ENCODE measurements at places on chromosomes 3 and 15. TPM values are rescaled to one million over a fixed set of nuclear protein-coding genes. Genes with fewer than 3 reads are reported as not detected.

DNA sequence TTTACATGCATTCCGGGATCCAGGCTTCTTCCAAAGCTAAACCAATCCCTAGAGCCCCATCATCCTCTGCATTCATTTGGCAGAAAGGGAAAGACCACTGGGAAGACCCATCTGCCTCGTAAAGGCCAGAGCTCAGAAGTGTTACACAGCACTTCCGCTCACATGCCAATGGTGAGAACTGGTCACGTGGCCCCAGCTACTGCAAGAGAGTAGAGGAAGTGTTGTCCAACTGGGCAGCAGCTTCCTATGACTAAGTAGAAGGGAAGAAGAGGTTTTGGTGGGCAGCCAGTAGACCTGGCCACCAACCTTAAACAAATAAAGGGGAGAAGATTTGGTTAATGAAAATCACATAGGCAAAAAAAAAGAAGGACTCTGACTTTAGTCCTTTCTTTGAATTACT is 74.4 kb upstream of the PPP2R3A start:
- H3K27ac ChIP-seq = no peak overlapping the region
- no peak overlapping the region for H3K4me3 ChIP-seq
- H3K27me3 ChIP-seq = no peaks in the 10 kb centered on the region

Gene TRIM59
- 30.0 TPM for total RNA-seq

Gene EOMES
- total RNA-seq = 1.5 TPM

DNA sequence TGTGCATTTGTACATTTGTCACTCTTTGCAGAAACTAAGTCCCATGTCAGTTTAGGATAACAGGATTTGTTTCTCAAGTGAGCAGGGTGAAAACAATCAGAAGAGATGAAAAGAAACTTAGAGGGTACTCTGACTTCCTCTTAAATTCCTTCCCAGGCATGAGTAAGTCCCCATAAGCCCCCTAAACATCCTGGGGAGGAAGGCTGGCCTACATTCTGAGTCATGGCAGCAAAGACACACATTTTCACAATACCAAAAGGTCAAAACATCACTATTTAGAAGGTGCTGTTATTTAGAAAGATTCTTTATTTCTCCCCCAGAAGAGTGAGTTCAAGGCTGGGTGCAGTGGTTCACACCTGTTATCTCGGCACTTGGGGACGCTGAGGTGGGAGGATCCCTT is 7.6 kb upstream of the FOXP1 start:
- no peak for DNase-seq
- no peaks in the 10 kb centered on the region for H3K27me3 ChIP-seq
- H3K36me3 ChIP-seq = no peaks in the 10 kb centered on the region
- H3K27ac ChIP-seq = no peak overlapping the region

- H3K36me3 ChIP-seq = no peaks in the 10 kb centered on the region
- H3K4me3 ChIP-seq = no peak overlapping the region
- DNase-seq = peak; percentile 54
- peaks cover 26% of the 10 kb centered on the region for H3K4me1 ChIP-seq
- H3K27ac ChIP-seq = no peak overlapping the region
These were observed 33.0 kb upstream of the GNB5 start for GRCh38 chr15:52224211-52224610.

DNA sequence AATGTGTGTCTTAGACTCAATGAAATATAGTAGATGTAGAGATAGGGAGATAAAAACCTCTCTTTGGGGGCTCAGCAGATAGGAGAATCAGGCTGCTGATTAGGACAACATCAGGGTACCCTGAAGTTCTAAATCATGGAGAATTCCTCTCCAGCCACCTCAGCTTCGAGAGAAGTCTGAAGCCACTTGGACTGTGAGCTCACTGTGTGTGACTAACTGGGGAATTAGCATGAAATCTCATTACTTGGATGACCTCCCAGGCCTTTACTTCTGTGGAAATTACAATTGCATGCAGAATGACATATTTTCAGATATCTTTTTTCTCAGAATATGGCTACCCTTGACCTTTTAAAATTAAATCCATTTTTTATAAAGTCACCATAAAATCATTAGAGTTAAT is 128.0 kb upstream of the MRPL3 start:
- no peaks in the 10 kb centered on the region for H3K4me1 ChIP-seq
- no peak for DNase-seq
- H3K27me3 ChIP-seq = peaks cover 12% of the 10 kb centered on the region
- no peaks in the 10 kb centered on the region for H3K36me3 ChIP-seq

- H3K36me3 ChIP-seq = no peaks in the 10 kb centered on the region
- H3K4me3 ChIP-seq = no peak within 1 kb of the TSS
- peaks cover 4% of the 10 kb centered on the region for H3K4me1 ChIP-seq
- DNase-seq = no peak
- no peak within 1 kb of the TSS for H3K27ac ChIP-seq
- peaks cover 26% of the 10 kb centered on the region for H3K27me3 ChIP-seq
These were observed at the start of gene RASL12 for GRCh38 chr15:65067645-65068402. Gene RASL12, minus strand, starts transcription at chr15:65067991. Its CDS starts 156 bp downstream, at chr15:65067835.

DNA sequence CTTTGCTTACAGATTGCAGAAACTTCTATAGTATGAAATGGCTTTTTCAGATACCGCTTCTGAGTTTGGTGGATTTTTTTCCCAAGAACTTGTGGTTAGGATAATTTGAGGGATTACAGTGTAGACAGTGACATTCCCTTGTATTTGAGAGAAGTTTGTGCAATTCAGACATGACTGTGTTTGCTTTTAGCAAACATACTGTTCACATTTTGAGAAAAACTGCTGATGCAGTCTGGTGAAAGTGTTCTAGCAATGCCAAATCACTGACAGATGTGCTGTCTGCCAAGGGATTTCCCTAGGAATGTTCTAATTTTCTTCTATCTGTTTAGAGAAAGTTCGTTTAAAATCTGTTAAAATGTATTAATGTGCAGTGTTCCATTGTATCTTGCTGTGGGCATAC is 652.6 kb downstream of the FHIT start:
- H3K27me3 ChIP-seq = peaks cover 5% of the 10 kb centered on the region
- H3K27ac ChIP-seq = no peak overlapping the region
- H3K4me1 ChIP-seq = peaks cover 15% of the 10 kb centered on the region
- H3K4me3 ChIP-seq = no peak overlapping the region
- H3K36me3 ChIP-seq = no peaks in the 10 kb centered on the region

Gene CCR3
- total RNA-seq = not detected

- DNase-seq = no peak
- no peaks in the 10 kb centered on the region for H3K36me3 ChIP-seq
- peaks cover 20% of the 10 kb centered on the region for H3K4me1 ChIP-seq
- no peak overlapping the region for H3K4me3 ChIP-seq
- no peak overlapping the region for H3K27ac ChIP-seq
These were observed 584.4 kb upstream of the TBL1XR1 start for GRCh38 chr3:177781686-177782161.

Gene PIERCE2
- total RNA-seq = not detected

Gene MESP1
- total RNA-seq = 6.7 TPM

GRCh38 chr3:143166376-143166775 is 46.8 kb downstream of the CHST2 start:
- H3K27me3 ChIP-seq = peaks cover 2% of the 10 kb centered on the region
- no peak overlapping the region for H3K27ac ChIP-seq
- H3K4me1 ChIP-seq = peaks cover 67% of the 10 kb centered on the region

GRCh38 chr3:105826778-105827634 is 41.8 kb downstream of the CBLB start:
- DNase-seq = peak; percentile 18
- H3K4me1 ChIP-seq = peaks cover 87% of the 10 kb centered on the region
- no peaks in the 10 kb centered on the region for H3K27me3 ChIP-seq

DNA sequence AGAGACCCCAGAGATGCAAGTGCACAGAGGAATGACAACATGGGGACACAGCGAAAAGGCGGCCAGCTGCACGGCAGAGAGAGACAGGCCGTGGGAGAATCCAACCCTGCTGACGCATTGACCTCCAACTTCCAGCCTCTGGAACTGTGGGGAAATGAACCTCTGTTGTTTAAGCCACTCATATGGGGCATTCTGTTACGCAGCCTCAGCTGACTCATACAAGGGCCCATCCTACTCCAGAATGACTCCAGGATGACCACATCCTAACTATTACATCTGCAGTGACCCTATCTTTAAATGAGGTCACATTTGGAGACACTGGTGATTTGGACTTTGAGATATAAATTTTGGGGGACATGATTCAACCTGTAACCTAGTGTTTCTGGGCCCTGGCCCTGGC is 44.0 kb downstream of the KLF15 start:
- H3K4me1 ChIP-seq = no peaks in the 10 kb centered on the region
- H3K4me3 ChIP-seq = no peak overlapping the region
- H3K27me3 ChIP-seq = peaks cover 2% of the 10 kb centered on the region
- H3K36me3 ChIP-seq = no peaks in the 10 kb centered on the region
- no peak overlapping the region for H3K27ac ChIP-seq

GRCh38 chr3:12974819-12975218 is 98.4 kb downstream of the IQSEC1 start:
- no peak for DNase-seq
- no peaks in the 10 kb centered on the region for H3K27me3 ChIP-seq
- H3K4me1 ChIP-seq = peaks cover 19% of the 10 kb centered on the region
- H3K4me3 ChIP-seq = no peak overlapping the region

DNA sequence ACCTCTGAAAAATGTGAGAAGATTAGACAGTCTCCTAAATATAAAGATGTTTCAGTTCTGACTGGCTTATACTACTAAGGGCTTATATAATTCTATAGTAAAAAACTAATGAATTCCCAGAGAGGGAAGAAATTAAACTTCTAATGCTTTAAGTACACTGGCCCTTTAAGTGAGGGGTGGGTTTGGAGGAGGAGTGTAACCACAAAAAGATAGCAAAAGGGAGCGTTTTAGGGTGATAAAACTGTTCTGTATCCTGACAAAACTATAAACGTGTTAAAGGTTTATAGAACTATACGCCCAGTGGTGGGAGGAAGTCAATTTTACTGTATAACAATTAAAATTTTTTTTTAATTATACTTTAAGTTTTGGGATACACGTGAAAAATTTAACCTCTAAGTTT is 45.8 kb downstream of the CEP152 start:
- H3K27ac ChIP-seq = no peak overlapping the region
- DNase-seq = no peak
- peaks cover 61% of the 10 kb centered on the region for H3K36me3 ChIP-seq
- H3K4me1 ChIP-seq = no peaks in the 10 kb centered on the region

DNA sequence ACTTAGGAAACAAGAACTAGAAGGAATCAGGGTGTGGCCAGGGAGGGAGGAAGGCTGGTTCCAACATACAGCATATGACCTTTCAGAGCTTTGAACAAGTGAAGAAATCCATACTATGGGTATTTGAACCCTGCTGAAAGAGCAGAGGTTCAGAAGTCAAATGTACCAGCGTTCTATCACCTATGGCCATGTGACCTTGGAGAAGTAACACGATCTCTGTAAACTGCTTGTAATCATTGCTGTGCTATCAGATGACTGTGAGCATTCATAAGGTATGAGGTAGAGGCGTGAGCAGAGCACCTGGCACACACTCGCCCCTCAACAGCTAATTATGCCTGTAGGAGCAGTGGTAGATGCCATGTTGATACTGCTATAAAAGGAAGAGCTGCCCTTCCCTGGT is 55.2 kb downstream of the KLHL6 start:
- no peak for DNase-seq
- H3K4me1 ChIP-seq = peaks cover 4% of the 10 kb centered on the region
- no peaks in the 10 kb centered on the region for H3K27me3 ChIP-seq
- no peak overlapping the region for H3K4me3 ChIP-seq
- H3K36me3 ChIP-seq = peaks cover 51% of the 10 kb centered on the region
- H3K27ac ChIP-seq = no peak overlapping the region

- H3K27ac ChIP-seq = no peak overlapping the region
- H3K4me1 ChIP-seq = no peaks in the 10 kb centered on the region
- DNase-seq = no peak
- no peak overlapping the region for H3K4me3 ChIP-seq
These were observed 121.1 kb upstream of the ACP3 start for GRCh38 chr3:132196113-132196512.

- H3K27ac ChIP-seq = no peak overlapping the region
- no peaks in the 10 kb centered on the region for H3K27me3 ChIP-seq
- no peak overlapping the region for H3K4me3 ChIP-seq
- no peaks in the 10 kb centered on the region for H3K36me3 ChIP-seq
- DNase-seq = no peak
These were observed 43.7 kb upstream of the TUBGCP5 start for GRCh38 chr15:23083115-23083514.

DNA sequence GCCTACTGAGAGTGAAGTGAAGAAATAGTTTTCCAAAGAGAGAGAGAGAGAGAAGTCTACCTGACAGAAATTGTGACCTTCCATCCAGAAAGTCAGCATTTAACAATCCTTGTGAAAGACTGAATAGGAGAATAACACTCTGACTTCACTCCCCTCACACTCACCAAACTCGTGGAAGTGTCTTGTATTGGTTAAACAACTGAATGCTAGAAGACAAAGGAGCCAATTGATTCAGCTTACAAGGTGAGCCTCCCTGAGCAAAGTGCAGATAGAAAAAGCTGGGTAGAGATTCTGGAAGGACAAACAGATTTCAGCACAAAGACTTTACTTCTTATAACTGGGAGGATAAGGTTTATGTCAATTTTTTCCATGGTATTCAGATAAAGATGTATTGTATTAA is 40.8 kb upstream of the OSTN start:
- DNase-seq = no peak
- no peaks in the 10 kb centered on the region for H3K36me3 ChIP-seq
- no peak overlapping the region for H3K27ac ChIP-seq
- no peak overlapping the region for H3K4me3 ChIP-seq
- H3K4me1 ChIP-seq = no peaks in the 10 kb centered on the region

DNA sequence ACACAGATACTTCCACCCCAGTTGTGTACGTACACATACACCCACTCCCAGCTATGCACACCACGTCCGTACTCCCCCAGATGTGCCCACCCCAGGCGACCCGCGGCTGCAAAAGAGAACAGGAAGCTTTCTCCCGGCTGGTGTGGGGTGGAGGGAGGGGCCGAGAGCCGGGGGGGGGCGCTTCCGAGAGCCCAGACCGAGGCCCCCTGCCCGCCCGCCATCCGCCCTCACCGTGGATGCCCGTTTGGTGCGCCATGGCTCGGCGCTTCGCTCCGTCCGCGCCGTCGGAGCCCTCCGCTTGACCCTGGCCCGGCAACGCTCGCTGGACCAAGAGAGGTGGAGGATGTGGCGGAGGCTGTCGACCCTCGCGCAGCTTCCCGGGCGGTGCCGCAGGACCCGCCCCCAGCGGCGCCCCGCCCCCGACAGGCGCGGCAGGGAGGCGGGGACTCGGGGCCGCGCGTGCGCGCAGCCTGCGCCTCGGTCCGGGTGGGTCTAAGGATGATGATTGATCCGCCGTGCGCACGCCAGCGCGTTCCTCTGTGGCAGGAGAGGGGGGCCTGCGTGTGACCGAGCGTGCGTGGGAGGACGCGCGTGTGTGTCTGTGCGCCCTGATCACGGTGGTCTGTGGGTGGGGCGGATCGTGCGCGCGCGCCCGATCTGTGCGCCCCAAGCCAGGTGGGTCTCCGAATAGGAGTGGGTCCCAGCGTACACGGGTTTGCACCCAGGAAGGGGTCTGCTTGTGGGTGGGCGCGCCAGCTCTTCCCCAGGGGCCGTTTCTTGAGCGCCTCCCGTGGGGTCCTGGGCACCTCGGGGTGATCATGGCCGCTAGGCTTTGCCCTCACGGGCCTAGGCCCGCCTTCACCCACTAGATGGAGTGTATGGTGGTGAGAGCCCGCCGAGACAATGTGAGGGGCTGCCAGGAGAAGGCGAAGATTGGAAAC is at the start of gene TWF2:
TWF2 (minus strand) TSS at position 398 of the 941 bp plus-strand sequence; CDS start at position 256, 142 bp downstream.
- H3K36me3 ChIP-seq = peaks cover 33% of the 10 kb centered on the region
- H3K27me3 ChIP-seq = no peaks in the 10 kb centered on the region
- peaks cover 70% of the 10 kb centered on the region for H3K4me1 ChIP-seq
- DNase-seq = peak; percentile 90
- peak within 1 kb of the TSS; percentile 99 for H3K4me3 ChIP-seq

All from activated CD4-positive, alpha-beta memory T cell treated with anti-CD3 and anti-CD28 coated beads for 36 hours (primary cell).